ENCODE measurements at places on chromosomes 1 and 21.

DNA sequence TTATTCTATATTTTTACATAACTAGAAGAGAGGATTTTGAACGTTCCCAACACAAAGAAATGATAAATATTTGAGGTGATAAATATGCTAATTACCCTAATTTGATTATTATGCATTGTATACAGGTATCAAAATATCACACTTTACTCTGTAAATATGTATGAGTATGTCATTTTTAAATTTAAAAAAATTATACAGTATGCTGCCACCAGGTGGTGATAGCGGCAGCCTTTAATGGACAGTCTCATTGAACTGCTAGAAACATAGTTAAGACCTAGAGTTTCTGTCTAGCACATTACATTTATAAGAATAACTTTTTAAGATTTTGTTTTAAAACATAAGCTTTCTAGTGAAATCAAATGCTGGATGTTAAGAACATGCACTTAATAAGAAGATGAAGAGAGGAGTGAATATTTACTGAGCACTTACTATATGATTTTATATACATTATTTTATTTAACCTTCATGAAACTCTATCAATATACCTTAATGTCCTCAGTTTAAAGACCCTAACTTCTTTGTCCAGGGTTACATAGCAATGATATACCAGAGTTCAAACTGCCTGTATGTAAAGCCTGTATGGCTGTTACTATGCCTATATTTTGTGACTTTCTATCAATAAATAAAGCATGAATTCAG lies 207.1 kb downstream of the NUF2 start:
- DNase-seq, result no peak

- no peak for DNase-seq
Observed at GRCh38 chr1:20126806-20127440, 7.6 kb upstream of the PLA2G2D start.

- DNase-seq, result no peak
Observed at GRCh38 chr1:53438427-53439336, 20.5 kb upstream of the DMRTB1 start.

DNA sequence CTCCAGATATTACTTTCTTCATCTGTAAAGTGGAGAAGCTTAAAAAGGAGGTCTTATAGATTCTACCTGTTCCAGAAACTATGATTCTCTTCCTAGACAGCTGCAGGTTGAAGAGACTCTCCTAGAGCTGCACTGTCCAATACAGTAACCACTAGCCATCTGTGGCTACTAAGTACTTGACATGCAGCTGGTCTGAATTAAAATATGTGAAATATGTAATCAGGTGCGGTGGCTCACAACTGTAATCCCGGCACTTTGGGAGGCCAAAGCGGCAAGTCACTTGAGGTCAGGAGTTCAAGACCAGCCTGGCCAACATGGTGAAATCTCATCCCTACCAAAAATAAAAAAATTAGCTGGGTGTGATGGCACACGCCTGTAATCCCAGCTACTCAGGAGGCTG lies 15.8 kb downstream of the APP start:
- DNase-seq, result no peak

GRCh38 chr1:202589190-202589930 lies 120.9 kb downstream of the SYT2 start:
- no peak for DNase-seq

DNA sequence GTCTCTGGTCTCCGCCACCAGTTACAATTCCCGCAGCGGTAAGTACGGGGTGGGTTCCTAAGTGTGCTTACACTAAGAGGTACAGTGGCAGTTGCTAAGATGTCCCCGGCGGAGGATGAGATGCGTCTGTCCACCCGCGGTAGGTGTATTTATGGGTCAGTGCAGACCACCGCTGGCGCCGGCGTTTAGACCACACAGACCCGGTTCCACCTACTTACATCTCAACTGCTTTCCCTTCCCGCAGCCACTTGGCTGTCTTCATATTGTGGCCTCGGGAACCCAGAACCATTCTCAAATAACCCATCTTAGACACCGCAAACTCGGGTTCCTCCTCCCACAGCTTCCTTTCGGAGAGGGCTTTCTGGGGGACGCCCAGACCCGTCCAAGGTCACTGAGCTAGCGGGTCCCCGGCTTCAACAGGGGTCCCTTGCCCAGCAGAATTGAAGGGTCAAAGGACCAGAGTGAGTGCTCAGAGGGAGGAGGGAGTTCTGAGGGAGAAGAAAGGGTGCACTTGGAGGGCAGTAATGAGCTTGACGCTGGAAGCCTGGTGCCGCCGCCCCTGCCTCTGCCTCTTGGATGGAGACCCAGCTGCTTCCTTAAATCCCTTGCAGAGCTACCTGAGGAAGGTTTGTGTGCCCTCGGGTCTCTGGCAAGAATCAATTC lies 8.6 kb downstream of the NR5A2 start:
- peak; percentile 25 for DNase-seq

GRCh38 chr1:224373008-224373590 lies 16.4 kb downstream of the CNIH4 start:
- DNase-seq, result no peak

GRCh38 chr1:209435654-209436566 lies 147.6 kb upstream of the CAMK1G start:
- DNase-seq, result peak; percentile 58

DNA sequence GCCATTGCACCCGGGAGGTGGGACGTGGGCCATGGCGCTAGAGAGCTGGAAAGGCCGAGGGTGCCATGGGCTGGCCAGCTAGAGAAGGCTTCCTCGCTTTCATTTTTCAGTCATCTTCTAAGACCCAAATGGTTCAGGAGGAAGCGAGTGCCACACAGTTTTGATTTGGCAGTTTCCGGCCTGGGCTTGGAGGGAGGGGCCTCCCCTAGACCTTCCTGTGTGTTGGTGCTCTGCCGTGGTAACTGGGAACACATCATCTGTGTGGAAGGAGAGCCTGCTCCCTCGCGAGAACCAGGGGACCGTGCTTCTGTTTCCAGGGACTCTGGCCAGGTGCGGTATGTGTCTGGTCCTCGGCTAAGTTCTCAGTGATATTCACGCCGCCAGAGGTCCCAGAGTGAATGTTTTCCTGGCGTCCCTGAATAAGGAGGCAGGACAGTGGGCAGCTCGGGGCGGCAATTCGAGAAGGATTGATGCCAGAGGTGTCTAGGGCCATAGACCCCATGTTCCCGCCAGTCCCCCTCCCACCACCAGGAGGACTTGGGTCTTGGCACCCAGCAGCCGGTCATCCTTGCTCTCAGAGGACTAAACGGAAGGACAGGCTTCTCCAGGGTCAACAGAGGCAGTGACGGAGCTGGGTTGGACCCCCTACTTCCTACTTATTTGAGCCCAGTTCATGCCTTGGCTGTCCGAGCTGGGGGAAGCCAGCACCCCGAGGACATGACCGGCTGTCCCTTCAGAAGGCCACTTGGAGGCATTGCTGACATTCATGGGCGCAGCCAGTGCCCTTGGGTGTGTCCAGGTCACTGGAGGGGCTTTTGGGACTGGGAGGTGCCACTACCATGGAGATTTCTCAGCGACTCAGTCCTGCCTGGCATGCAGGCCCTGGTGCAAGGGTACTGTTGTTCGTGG lies 2.7 kb upstream of the NPHP4 start:
- peak; percentile 65 for DNase-seq

DNA sequence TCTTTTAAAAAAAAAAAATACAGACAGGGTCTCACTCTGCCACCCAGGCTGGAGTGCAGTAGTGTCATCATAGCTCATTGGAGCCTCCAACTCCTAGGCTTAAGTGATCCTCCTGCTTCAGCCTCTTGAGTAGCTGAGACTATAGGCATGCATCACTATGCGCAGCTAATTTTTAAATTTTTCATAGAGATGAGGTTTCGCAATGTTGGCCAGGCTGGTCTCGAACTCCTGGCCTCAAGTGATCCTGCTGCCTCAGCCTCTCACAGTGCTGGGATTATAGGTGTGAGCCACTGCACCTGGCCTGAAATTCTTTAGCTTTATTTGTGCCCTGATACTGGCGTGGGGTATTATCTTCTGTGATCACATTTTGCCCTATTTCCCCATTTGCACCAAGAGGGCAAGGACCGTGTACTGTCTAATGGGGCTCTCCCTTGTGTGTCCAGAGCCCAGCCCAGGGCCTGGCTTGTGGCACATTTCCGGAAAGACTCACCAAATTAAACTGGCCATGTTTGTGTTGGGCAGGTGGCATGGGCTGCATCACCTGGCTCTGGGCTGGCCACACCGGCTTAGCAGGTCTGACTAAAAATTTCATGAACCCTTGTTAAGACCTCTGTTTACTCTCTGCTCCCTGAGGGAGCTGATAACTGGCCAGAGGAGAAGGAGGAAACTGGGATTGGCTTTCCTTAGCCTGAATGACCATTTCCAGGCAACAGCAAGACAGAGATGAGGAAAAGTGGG lies 32.2 kb downstream of the TRIM62 start:
- DNase-seq, result no peak

DNA sequence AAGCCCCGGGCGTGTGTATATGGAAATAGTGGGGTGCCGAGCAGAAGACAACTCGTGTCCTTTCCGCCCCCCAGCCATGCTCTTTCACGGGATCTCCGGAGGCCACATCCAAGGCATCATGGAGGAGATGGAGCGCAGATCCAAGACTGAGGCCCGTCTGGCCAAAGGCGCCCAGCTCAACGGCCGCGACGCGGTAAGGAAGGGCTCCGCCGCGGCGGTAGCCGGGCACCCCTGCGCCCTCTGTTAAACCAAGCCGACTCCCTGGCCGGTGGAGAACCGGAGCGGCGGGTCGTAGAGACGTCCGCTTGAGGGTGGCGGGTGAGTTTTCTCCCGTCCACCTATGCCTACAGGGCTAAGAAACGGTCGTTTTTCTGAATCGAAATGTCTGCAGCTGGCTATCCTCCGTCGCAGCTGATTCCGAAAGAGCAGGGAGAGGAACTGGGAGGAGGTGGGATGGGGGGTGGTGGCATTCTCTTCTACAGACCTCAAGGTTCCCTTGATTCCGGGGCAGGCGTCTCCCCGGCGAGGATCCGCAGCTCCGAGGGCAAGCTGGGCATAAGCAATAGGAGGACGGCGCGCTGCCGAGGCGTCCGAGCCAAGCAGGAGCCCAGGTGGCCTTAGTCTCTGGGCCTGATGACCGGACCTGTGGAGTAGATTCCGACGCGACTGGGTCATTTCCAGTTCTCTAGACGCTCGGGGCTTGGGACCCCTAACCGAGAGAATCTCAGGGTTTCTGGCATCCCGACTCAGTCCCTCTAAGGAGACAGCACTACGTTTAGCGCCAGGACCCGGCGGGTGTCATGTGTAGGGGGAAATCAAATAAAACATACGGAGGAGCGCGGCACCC lies 856 bp downstream of the LHX9 start:
- peak; percentile 22 for DNase-seq

DNA sequence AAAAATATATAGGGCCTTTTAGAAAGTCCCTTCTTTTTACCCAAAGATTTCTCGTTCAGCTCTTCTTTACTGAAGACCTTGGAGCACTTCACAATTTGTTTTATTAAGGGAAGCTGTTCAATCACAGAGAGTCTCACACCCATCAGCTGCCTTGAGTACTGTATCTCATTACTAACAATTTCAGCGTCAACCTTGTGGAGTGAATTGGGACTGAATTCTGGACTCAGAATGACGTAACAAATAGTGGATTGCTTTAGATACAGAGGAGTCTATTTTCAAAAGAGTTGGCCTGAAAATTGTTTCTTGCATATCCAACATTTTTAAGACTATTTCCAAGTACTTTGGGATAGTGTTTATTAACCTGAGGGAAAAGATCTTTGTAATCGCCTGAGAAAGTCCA lies 7.9 kb downstream of the MAP10 start:
- DNase-seq, result no peak

DNA sequence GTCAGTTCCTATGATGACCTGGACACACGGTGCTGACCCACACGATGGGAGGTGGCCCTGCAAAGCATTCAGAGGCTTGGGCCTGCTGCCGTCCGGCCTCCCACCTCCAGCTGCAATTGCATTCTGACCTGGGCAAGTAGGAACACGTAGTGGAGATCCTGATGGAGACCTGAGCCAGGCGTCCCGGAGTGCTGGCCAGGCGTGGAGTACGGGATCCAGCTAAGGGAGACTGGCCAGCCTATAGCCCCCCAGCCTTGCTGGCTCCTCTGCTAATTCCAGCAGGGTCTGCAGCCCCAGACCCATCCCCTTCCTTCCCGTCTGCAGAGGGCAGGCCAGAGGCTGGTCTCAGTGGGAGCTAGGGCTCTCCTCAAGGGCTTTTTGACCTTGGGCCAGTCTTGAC lies 11.2 kb downstream of the CD46 start:
- DNase-seq, result no peak

- no peak for DNase-seq
Observed at GRCh38 chr1:230280054-230280795, 145.9 kb downstream of the PGBD5 start.

- DNase-seq, result no peak
Observed at GRCh38 chr21:32347977-32348376, 44.8 kb downstream of the URB1 start.

- no peak for DNase-seq
Observed at GRCh38 chr21:35697321-35697808, 363.0 kb downstream of the SETD4 start.

GRCh38 chr1:203276916-203277545 lies 28.3 kb upstream of the BTG2 start:
- DNase-seq, result no peak

- DNase-seq, result no peak
Observed at GRCh38 chr1:56254130-56254529, 325.2 kb downstream of the PLPP3 start.

GRCh38 chr1:118291661-118292060 lies 106.6 kb upstream of the SPAG17 start:
- no peak for DNase-seq

GRCh38 chr1:29634324-29634723 lies 398.0 kb downstream of the PTPRU start:
- no peak for DNase-seq

GRCh38 chr1:9101510-9102146 lies 27.3 kb downstream of the GPR157 start:
- peak; percentile 78 for DNase-seq

GRCh38 chr1:235336903-235337302 lies 8.5 kb downstream of the GGPS1 start:
- no peak for DNase-seq

- DNase-seq, result no peak
Observed at GRCh38 chr1:107228704-107229371, 88.0 kb downstream of the NTNG1 start.

- DNase-seq, result no peak
Observed at GRCh38 chr1:178739285-178740045, 14.4 kb downstream of the RALGPS2 start.

GRCh38 chr1:190126728-190127127 lies 350.9 kb downstream of the BRINP3 start:
- DNase-seq, result no peak

- DNase-seq, result no peak
Observed at GRCh38 chr1:155681776-155682175, 6.8 kb downstream of the YY1AP1 start.
